DMS79 (cell line): ENCODE measurements at places on chromosomes 11 and 22.

DNA sequence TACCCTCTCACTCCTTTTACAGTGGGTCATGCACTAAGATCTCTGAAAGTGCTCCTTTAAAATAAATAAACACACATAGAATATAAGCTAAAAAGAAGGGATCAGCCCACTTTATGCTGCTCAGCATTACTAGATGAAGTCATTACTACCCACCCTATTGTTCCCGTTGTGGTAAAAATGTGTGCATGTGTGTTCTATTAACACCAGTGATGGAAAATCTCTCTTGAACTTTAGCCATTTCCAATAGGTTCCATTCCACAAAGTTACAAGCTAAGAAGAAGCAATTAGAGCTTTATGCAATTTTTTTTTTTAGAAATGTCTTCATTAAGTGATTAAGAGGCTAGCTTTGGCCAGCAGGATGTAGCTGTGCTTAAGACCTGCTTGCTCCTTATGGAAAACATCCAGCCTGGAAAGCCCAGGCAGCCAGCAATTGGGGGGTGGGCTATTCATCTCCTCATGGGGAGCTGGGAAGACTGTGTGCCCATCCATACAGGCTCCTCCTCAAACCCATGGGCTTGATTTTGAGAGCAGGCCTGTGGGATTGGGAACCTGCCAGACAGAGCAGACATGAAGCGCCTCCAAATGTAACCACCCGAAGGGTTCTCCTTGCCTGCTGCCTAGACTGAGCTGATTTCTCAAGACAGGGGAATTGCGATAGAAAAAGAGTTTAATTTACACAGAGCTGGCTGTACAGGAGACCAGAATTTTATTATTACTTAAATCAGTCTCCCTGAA lies 92.9 kb upstream of the PARVA start:
- no peak for DNase-seq

GRCh38 chr22:38258895-38259294 lies 13.9 kb downstream of the TMEM184B start:
- DNase-seq, result no peak

- DNase-seq, result no peak
These were observed 48.8 kb downstream of the MCHR1 start for GRCh38 chr22:40727964-40728615.

- DNase-seq, result no peak
These were observed 16.1 kb upstream of the RPS3 start for GRCh38 chr11:75383246-75383645.

DNA sequence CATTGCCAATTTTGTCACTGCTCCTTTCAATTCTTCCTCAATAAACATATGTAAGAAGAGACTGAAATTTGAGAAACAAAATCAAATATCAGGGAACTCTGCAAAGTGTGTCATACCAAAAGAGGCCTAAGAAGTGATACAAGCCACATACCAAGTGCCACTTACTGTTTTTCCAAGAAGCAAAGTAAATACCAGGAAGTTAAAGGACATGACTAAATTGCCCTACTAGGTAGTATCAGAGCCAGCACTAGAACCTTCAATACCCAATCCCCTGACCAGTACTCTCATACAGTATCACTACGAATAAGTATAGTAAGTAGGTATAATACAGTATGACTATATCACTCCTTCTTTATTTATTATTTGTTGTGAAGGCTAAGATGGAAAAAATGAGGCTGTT lies 13.6 kb downstream of the MAML2 start:
- DNase-seq, result no peak

- no peak for DNase-seq
These were observed 9.4 kb upstream of the TECTA start for GRCh38 chr11:121091492-121092152.
